IPS-NIHi11 (cell line): ENCODE measurements at places on chromosomes 4 and X.
A peak's percentile ranks its signal among the peaks of the same experiment; 100 is the strongest.

DNA sequence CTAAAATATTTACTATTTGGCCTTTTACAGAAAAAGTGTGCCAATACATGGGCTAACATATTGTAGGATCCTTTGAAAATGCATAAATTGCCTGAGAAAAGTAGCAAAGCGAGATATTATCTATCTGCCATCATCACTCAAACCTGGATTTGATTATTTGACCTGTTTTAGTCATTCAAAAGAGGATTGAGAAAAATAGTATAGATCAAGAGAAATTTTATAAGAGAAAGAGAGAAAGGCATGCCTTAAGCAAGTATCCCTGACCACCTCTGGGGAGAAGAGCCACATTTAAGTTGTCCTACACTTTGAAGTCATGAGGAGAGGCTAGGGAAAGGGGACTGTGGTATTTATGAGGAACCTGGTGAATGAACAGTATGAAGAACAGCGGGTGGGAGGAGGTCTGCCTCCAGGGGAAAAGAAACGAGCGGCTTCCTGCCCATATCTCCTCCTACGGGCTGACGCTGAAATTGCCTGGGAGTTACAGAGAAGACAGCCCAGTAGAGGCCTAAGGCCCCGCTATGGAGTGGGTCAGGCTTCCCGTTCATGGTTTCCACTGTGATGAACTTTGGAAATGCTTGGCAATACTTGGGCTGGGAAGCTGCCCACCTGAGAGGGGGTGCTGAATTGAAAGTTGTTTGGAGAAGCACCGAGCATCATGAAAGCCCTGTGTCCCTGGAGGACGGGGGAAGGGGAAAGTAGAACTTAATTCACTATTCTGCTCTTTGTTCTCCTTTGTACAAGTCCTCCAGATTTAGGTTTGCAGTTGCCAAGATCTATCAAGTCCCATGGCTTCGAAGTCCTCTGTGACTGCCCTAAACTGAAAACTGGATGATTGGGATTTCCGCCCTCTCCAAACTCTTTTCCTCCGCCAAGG is 106.9 kb upstream of the ACSL4 start:
- peak; percentile 41 for DNase-seq

DNA sequence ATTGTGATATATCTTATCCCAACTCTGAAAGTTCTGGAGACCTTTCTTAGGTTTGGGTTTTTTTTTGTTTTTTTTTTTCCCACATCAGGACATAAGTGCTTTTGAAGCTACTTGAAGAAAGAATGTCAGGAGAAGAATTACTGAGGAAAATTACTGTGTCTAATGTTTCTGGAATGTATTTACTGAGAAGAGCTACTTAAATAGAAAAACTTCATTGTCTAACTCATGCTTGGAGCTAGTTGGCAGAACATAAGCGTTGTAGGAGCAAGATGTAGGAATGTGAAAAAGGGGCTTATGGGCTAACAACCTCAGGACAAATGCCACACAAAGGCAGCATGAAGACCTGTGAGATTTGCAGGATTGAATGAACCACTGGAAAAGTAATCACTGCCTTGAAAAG is 166.6 kb upstream of the GLRA2 start:
- no peak for DNase-seq

DNA sequence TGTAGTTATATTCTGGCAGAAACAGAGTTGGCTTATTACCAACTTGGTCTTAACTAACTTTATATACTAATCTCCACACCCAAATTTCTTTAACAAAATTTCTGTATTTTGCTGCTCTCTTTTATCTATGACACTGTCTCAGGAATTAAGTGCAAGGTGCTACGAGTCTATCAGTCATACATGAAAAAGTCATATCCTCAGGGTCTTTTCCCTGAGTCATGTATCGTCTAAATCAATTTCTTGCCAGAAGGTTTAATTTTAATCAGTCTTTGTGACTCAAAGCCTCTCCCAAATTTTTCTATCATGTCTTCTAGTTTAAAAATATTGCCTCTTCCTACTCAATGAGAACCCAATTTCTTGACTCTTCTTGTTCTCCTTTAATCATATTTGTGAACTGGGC is 1803.6 kb upstream of the PCDH7 start:
- DNase-seq = no peak

GRCh38 chr4:70183168-70183939 is 12.2 kb upstream of the ODAM start:
- peak; percentile 51 for DNase-seq

- peak; percentile 14 for DNase-seq
Measured at GRCh38 chrX:140762061-140762460, 52.5 kb downstream of the LINC00632 start.

DNA sequence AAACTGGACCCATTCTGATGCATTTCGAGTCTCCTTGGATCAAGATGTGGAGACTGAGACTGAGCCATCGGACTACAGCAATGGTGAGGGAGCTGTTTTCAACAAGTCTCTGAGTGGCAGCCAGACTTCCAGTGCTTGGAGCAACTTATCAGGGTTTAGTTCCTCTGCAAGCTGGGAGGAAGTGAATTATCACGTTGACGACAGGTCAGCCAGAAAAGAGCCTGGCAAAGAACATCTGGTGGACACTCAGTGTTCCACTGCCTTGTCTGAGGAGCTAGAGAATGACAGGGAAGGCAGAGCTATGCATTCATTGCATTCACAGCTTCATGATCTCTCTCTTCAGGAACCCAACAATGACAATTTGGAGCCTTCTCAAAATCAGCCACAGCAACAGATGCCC is 84.8 kb downstream of the NEUROG2 start:
- no peak for DNase-seq

DNA sequence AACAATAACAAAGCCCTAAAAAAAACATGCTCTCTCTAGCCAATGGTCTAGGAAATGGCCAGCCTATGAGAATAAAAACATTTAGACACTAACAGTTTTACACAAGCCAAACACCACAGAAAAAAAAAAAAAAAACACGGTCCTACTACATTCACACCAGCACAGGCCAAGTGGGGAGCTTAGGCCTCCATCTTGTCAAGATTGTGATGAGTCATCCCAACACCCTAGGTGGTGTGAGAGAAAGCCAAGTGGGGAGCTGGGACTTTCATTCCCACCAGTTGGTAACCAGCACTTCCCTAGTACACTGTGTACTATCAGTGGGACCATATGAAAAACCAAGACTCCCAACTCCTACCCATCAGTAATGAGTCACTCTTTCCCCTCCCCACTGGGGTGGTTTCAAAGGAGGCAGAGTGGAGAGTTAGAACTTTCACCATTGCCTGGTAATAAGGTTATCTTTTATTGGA is 95.6 kb downstream of the ADAMTS3 start:
- DNase-seq = no peak

- no peak for DNase-seq
Measured at GRCh38 chrX:24025741-24026403, 1.1 kb downstream of the KLHL15 start.

DNA sequence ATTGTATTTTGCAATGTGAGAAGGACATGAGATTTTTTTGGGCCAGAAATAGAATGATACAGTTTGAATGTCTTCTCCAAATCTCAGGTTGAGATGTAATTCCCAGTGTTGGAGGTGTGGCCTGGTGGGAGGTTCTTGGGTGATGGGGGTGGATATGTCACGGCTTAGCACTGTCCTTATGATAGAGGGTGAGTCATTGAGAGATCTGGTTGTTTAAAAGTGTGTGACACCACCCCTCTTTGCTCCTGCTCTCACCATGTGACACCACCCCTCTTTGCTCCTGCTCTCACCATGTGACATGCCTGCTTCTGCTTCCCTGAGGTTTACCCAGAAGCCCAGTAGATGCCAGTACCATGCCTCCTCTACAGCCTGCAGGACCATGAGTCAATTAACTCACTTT is 1226.9 kb downstream of the PCDH7 start:
- DNase-seq = no peak

- DNase-seq = peak; percentile 27
Measured at GRCh38 chrX:69136546-69137331, 28.5 kb downstream of the PJA1 start.

GRCh38 chr4:149065753-149066152 is 623.5 kb upstream of the NR3C2 start:
- no peak for DNase-seq

- no peak for DNase-seq
Measured at GRCh38 chrX:87140800-87141483, 376.7 kb upstream of the KLHL4 start.

GRCh38 chr4:77600521-77601451 is 4.8 kb upstream of the CXCL13 start:
- peak; percentile 71 for DNase-seq

DNA sequence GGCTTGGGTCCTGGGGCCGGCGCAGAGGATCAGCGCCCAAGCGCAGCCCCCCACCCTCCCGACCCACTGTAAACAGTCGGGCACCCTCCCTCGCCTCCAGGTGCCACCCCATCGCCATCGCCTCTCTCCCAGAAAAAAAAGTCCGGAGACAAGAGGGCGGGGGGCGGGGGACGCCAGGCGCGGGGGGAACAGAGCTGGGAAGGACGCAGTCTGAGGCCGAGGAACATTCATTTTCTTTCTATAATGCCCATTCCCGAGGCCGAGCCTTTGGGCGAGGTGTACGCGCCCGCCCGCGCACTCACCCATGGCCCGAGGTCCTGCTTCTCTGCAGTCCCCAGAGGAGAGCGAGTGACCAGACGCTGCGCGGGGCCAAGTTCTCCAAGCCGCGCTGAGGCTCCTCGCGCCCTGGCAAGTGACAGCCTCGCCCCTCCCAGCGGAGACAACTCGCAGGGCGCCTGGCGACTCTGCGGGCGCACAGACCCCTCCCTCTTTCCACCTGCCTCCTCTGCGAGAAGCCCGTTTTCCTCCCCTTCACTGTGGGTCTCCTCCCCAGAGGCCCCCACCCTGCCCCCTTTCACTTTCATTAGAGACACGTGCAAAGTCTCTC is 63.5 kb upstream of the WDR17 start:
- DNase-seq = peak; percentile 72

- peak; percentile 20 for DNase-seq
Measured at GRCh38 chrX:152810403-152810802, 20.2 kb downstream of the CETN2 start.

DNA sequence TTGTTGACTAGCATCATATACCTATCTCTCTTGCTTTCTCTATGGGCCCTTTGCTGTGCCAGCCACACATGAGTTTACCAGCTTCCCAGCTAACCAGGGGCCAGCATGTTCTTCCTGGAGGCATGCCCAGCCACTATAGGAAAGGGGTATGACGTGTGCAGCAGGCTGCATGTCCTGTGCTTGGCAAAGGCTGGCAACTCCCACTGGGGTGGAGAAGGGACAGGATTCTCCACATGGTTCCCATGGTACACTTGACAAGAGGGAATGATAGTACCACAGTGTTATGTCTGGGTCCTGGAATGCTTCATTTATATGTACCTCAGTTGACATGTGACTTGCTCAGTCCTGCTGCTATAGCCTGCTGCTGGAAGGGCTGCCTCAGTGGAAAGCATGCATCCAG is 78.8 kb downstream of the TMEM164 start:
- no peak for DNase-seq

DNA sequence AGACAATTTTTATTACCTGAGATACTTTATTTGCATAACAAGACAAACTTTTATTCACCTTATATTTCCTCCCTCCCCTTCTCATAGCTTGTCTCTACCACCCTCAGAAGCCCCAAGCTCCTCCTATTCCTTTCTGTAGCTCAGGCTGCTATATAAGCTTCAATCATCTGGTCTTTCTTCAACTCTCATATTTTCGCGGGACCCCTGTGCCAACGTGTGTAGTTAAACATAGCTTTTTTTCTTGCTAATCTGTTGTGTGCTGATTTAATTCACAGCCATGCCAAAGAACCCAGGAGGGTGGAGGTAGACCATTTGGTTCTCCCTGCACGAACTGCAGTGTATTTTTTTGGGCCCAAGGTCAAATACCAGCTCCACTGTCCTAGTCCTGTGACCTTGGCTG is 21.1 kb upstream of the CD38 start:
- DNase-seq = no peak

DNA sequence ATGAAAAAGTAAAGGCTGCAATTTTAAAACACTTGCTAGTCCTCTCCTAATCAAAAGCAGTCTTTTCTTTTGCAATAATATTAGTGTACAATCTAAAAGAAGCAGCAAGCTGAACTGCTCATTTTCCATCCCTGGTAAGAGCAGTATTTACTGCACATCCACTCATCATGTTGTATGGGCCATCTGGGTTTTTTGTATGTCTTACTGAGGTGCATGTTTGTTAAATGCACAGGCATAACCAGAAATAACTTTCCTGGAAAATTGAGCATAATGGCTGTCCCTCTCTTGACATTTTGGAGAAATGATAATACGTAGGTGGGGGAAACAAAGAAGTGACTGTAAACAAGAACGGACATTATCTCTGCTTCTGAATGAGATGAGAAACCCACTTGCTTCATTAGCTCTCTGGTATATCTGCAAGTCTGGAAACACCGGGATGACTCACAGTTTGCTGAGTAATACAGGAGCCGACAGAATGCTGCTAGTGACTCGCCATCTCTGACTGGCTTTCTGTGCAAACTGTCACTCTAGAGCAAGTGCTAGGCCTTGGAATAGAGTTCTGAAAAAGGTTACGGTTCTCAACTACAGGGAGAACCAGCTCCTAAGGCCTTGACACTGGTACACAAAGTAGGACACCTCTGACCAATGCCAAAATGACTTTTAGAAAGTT is 85.7 kb upstream of the MTM1 start:
- no peak for DNase-seq

- no peak for DNase-seq
Measured at GRCh38 chrX:41335198-41335957, 1.4 kb downstream of the DDX3X start.

DNA sequence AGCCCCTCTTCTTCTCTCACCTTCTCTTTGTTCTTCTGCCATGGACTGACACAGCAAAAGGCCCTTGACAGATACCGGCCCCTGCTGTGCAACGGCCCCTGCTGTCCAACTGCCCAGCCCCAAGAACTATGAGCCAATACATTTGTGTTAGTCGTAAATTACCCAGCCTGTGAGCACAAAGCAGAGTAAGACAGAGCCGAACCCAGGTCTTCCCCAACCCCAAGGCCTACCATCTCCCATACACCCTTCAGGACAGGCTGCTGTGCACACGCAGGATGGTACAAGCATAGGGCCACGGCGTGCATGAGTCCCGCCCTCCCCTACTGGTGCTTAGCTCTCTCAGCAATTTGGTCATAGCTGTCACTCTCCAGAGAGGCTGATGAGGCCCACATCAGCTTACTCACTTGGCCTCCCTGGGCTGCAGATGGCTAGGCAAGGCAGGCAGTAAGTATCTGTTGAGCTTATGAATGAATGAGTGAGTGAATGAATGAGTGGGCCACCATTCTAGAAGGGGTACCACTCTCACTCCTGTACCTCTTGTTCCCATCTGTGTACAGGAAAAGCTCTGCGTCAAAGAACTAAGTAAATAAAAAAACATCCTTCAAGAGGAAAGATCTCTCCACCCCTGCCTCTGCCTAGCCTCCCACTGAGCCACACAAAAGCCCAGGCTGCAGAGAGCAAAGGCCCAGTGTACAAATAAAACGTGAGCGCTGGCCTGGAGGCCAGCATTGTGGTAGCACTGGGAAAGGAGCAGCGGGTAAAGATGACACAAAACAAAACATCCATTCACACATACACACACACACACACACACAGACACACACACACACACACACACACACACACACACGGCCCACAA is 13.9 kb downstream of the WDR1 start:
- DNase-seq = no peak

DNA sequence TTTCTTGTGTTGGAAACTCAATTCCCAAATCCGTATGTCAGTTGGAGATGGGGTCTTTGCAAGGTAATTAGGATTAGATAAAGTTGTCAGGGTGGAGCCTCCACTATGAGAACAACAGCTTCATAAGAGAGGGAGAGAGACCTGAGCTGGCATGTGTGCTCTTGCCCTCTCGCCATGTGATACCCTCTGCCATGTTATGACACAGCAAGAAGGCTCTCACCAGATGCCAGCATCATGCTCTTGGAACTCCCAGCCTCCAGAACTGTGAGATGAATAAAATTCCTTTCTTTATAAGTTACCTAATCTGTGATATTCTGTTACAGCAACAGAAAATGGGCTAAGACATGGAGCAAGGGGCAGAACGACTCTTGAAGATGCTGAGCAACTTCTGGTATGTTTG is 201.9 kb upstream of the BOD1L1 start:
- DNase-seq = no peak
